Glutamatergic neuron (in vitro differentiated cells): ENCODE measurements at places on chromosomes 11 and 22. TPM values are rescaled to one million over a fixed set of nuclear protein-coding genes. Genes with fewer than 3 reads are reported as not detected.

MN1 gene
- total RNA-seq: 0.91 TPM

NPAS4 gene
- 0.78 TPM for total RNA-seq

FREY1 gene
- total RNA-seq: 0.78 TPM

CREB3L1 gene
- 6.1 TPM for total RNA-seq

RFPL1 gene
- total RNA-seq: not detected

PGA5 gene
- not detected for total RNA-seq

SCUBE2 gene
- total RNA-seq: 2.5 TPM

OR52E4 gene
- not detected for total RNA-seq

SLC5A1 gene
- not detected for total RNA-seq

TMEM191B gene
- 42.7 TPM for total RNA-seq

MOGAT2 gene
- not detected for total RNA-seq

CDC42BPG gene
- total RNA-seq: 2.3 TPM

CHRNA10 gene
- 0.91 TPM for total RNA-seq
